ENCODE measurements at places on chromosomes 5 and 9. TPM values are rescaled to one million over a fixed set of nuclear protein-coding genes. Genes with fewer than 3 reads are reported as not detected.

UNC13B gene
- polyA plus RNA-seq: 7.5 TPM

OR1Q1 gene
- polyA plus RNA-seq: not detected

TEX48 gene
- polyA plus RNA-seq: not detected

PCSK1 gene
- not detected for polyA plus RNA-seq

HK3 gene
- polyA plus RNA-seq: not detected

FBN2 gene
- polyA plus RNA-seq: 26.7 TPM

GABRA6 gene
- not detected for polyA plus RNA-seq

PCDHA4 gene
- 0.02 TPM for polyA plus RNA-seq

SPATA24 gene
- polyA plus RNA-seq: 3.8 TPM

DELE1 gene
- polyA plus RNA-seq: 66.1 TPM

CCNG1 gene
- polyA plus RNA-seq: 56.2 TPM

CARTPT gene
- not detected for polyA plus RNA-seq

MEGF10 gene
- not detected for polyA plus RNA-seq

AHRR gene
- 37.1 TPM for polyA plus RNA-seq

TPRN gene
- polyA plus RNA-seq: 5.3 TPM

PCDHGB3 gene
- 3.3 TPM for polyA plus RNA-seq

FBP1 gene
- not detected for polyA plus RNA-seq

KIF4B gene
- 0.03 TPM for polyA plus RNA-seq

C5orf22 gene
- 11.2 TPM for polyA plus RNA-seq

C9orf153 gene
- not detected for polyA plus RNA-seq

PHAX gene
- 32.5 TPM for polyA plus RNA-seq

TMEM252 gene
- not detected for polyA plus RNA-seq

EXOC3 gene
- 34.0 TPM for polyA plus RNA-seq
